HFFc6 (cell line): ENCODE measurements at places on chromosomes 4 and X. TPM values are rescaled to one million over a fixed set of nuclear protein-coding genes. Genes with fewer than 3 reads are reported as not detected.

The DUSP21 gene
- not detected in 3 replicates for total RNA-seq

GRCh38 chr4:62402088-62402806 is 1202.1 kb downstream of the ADGRL3 start:
- no peak for DNase-seq

DNA sequence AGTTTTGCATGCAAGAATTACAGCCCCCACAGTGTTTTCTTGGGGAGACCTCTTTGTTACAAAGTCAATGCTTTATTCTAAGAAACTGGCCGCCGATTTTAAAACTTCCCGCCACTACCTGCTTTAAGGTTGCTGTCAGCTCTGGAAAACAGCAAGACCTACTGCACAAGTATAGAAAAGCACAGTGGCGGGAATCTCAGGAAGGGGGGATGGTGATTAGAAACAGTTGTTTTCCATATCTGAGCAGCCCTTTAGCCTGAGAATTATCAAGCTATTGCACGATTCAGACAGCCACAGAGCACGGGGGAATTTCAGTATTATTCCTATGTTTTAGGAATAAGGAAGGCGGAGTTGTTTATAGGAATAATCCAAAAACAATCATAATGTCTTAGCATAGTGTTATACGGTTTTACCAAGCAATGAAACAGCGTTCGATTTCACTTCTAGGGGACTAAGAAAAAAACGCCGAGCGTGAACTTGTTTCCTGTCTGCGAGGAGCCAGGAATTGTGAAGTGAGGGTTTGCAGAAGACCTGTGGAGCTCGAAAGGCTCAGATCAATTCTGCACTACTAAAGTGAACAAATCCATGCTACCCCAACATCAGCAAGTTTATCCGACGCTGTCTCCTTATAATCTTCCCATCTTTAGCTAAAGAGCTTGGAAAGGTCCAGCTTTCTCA is 81.3 kb downstream of the HMGN5 start:
- no peak for DNase-seq

- DNase-seq: no peak
Measured at GRCh38 chrX:39873117-39873516, 224.6 kb downstream of the BCOR start.

- no peak for DNase-seq
Measured at GRCh38 chrX:46649421-46650260, 76.1 kb downstream of the CHST7 start.
